HFFc6 (cell line): ENCODE measurements at places on chromosomes 12 and 14. TPM values are rescaled to one million over a fixed set of nuclear protein-coding genes. Genes with fewer than 3 reads are reported as not detected.

- no peak for DNase-seq
- no peaks in the 10 kb centered on the region for H3K36me3 ChIP-seq
- no peak overlapping the region for H3K27ac ChIP-seq
- peaks cover 39% of the 10 kb centered on the region for H3K4me1 ChIP-seq
- no peaks in the 10 kb centered on the region; the same call in 1 of the 2 replicates for H3K27me3 ChIP-seq
- no peak overlapping the region for H3K4me3 ChIP-seq
These were observed 73.1 kb downstream of the DAD1 start for GRCh38 chr14:22515929-22516328.

GRCh38 chr12:93653079-93653478 lies 24.1 kb upstream of the CRADD start:
- no peaks in the 10 kb centered on the region for H3K4me1 ChIP-seq
- no peak overlapping the region for H3K27ac ChIP-seq
- no peak for DNase-seq
- no peaks in the 10 kb centered on the region for H3K36me3 ChIP-seq
- H3K27me3 ChIP-seq = no peaks in the 10 kb centered on the region

DNA sequence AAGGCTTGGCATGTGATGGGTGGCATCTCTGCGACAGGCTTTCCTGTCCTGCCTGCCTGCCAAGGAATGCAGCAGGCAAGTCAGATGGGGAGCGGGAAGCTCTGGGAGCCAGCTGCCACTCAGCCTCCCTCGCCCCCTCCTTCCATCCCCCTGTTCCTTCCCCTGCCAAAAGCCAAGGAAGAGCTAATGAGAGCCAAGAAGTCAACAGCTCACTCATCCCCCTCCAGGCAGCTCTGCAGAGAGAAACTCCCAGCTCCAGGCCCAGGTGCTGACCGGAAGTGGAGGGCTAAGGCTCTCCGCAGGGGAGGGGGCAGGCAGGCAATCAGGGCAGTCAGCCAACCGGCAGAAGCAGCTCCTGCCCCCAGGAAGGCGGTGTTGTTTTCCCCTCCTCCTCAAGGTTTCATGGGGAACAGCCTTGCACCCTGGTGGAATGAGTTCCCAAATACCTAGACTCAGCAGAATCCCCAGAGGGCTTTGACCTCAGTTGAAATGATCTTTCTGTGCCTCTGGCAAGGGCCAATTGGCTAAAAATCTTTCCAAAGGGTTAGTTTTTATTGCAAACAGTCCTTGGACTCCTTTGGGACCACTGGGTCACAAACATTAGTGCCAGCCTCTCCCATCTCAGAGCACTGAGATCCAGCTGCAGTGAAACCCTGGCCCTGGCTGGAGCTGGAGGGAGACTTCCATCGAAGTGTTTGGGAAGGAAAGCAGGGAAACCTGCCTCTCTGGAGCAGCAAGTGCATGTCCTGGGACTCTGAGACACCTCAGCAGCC lies 349.1 kb downstream of the DPF3 start:
- H3K4me1 ChIP-seq = peaks cover 16% of the 10 kb centered on the region
- H3K27me3 ChIP-seq = peaks cover 2% of the 10 kb centered on the region
- H3K4me3 ChIP-seq = no peak overlapping the region
- H3K36me3 ChIP-seq = no peaks in the 10 kb centered on the region

- no peak overlapping the region for H3K4me3 ChIP-seq
- no peaks in the 10 kb centered on the region; the same call in 1 of the 2 replicates for H3K36me3 ChIP-seq
These were observed 175.5 kb downstream of the TMTC2 start for GRCh38 chr12:82862069-82862841.

DNA sequence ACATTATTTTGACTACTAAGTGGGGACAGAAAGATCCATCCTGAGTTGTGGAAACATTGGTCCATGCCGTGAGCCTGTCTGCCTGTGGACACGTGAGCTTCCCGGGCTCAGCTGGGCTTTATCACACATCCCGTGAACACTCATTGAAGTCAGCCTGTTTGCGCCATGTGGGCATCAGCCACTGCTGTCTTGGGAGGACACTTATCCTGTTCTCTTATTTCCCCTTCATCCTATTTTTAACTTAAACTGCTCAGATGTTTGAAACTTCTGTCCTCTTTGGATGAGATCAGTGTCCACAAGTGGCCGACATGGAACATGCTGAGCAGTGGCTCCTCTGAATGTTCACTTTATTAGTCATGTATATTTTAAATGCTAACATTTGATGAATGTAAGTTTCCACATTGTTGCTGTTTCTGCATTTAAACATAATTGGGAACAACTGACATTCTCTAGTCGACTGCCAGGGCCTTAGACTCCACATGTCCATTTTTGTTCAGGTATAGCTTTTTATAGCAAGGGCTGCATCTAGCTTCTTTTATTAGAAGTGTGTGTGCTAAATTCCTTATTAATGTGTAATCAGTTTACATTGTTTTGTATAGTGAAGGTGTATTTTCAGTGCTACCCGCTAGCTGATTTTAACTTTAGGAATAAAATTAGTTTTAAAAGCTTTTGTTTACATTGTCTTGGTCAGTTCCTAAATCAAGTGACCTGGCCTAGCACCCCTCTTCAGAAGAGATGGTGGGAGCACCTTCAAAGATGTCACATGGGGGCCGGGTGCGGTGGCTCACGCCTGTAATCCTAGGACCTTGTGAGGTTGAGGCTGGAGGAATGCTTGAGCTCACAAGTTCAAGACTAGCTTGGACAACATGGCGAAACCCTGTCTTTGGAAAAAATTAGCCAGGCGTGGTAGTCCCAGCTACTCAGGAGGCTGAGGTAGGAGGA lies 24.0 kb downstream of the RNF34 start:
- H3K36me3 ChIP-seq = peaks cover 49% of the 10 kb centered on the region
- H3K27ac ChIP-seq = peak overlapping the region; percentile 22
- peaks cover 10% of the 10 kb centered on the region for H3K4me1 ChIP-seq

DNA sequence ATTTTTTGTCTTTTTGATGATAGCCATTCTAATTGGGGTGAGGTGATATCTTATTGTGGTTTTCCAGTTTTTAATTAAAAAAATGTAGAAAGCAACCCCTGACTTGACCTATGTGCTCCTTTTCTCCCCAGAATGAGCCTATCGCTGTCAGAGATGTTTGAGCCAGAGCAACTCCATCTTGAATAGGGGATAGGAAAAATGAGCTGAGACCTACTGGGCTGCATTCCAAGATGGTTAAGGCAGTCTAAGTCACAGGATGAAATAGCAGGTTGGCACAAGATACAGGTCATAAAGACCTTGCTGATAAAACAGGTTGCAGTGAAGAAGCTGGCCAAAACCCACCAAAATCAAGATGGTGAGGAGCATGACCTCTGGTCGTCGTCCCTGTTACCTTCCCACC lies 13.8 kb downstream of the ERP27 start:
- no peak for DNase-seq
- peaks cover 8% of the 10 kb centered on the region for H3K27me3 ChIP-seq
- no peaks in the 10 kb centered on the region for H3K4me1 ChIP-seq
- H3K27ac ChIP-seq = no peak overlapping the region

- no peaks in the 10 kb centered on the region for H3K4me1 ChIP-seq
- H3K27ac ChIP-seq = no peak overlapping the region
- H3K4me3 ChIP-seq = no peak overlapping the region
- no peak for DNase-seq
These were observed 348.1 kb upstream of the RPL10L start for GRCh38 chr14:46999661-47000060.

GRCh38 chr12:126537961-126538530 lies 1472.8 kb downstream of the AACS start:
- no peaks in the 10 kb centered on the region for H3K4me1 ChIP-seq
- H3K27ac ChIP-seq = no peak overlapping the region
- H3K36me3 ChIP-seq = no peaks in the 10 kb centered on the region
- H3K27me3 ChIP-seq = no peaks in the 10 kb centered on the region
- no peak overlapping the region for H3K4me3 ChIP-seq
- no peak for DNase-seq

DNA sequence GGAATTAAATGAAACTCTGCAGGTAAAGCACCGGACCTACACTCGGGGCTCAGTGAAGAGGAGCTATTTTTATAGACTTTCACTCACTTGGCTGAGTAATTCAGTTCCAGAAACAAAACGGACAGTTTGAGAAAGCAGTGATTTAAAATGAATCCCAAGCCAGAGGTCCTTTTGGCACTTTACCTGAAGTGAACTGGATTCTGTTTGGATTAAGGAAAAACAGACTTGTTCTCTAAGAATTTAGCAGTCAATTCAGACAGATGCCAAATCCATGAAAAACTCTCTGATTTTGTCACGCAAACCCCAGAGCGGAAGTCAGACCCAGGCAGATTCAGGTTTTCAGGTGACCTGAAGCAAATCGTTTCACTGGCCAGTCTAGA lies 4.9 kb upstream of the VASH1 start:
- peaks cover 5% of the 10 kb centered on the region; the same call in 1 of the 2 replicates for H3K4me1 ChIP-seq
- H3K27me3 ChIP-seq = peaks cover 21% of the 10 kb centered on the region
- H3K27ac ChIP-seq = no peak overlapping the region
- H3K4me3 ChIP-seq = no peak overlapping the region

- H3K4me1 ChIP-seq = peaks cover 8% of the 10 kb centered on the region; the same call in 1 of the 2 replicates
- no peaks in the 10 kb centered on the region for H3K36me3 ChIP-seq
- H3K4me3 ChIP-seq = no peak overlapping the region
- no peak for DNase-seq
- H3K27me3 ChIP-seq = peaks cover 1% of the 10 kb centered on the region; the same call in 1 of the 2 replicates
These were observed 31.2 kb upstream of the ADGRD1 start for GRCh38 chr12:130922511-130922953.

- H3K36me3 ChIP-seq = no peaks in the 10 kb centered on the region
- peaks cover 23% of the 10 kb centered on the region for H3K4me1 ChIP-seq
- H3K27ac ChIP-seq = peak overlapping the region; percentile 59
- no peaks in the 10 kb centered on the region for H3K27me3 ChIP-seq
- peak overlapping the region; percentile 82 for H3K4me3 ChIP-seq
These were observed 62.7 kb downstream of the GALNT4 start for GRCh38 chr12:89461649-89462612.

- peak overlapping the region; percentile 84 for H3K4me3 ChIP-seq
- H3K36me3 ChIP-seq = no peaks in the 10 kb centered on the region
- H3K27ac ChIP-seq = peak overlapping the region; percentile 94
These were observed 14.9 kb upstream of the IFT81 start for GRCh38 chr12:110109037-110109836.

GRCh38 chr14:21326972-21327371 lies 47.1 kb downstream of the RPGRIP1 start:
- H3K27me3 ChIP-seq = peaks cover 36% of the 10 kb centered on the region
- H3K36me3 ChIP-seq = no peaks in the 10 kb centered on the region
- DNase-seq = no peak
- no peaks in the 10 kb centered on the region for H3K4me1 ChIP-seq
- no peak overlapping the region for H3K4me3 ChIP-seq

GRCh38 chr14:59200195-59200594 lies 11.7 kb downstream of the DAAM1 start:
- no peak overlapping the region for H3K27ac ChIP-seq
- no peak overlapping the region for H3K4me3 ChIP-seq
- H3K36me3 ChIP-seq = peaks cover 4% of the 10 kb centered on the region; the same call in 1 of the 2 replicates
- H3K4me1 ChIP-seq = 0 out of 2 replicates have a peak, but pooled peaks cover 5% of the 10 kb centered on the region
- H3K27me3 ChIP-seq = no peaks in the 10 kb centered on the region; the same call in 1 of the 2 replicates

GRCh38 chr12:91311081-91311480 lies 128.5 kb upstream of the DCN start:
- 0 out of 2 replicates have a peak, but pooled peaks cover 2% of the 10 kb centered on the region for H3K27me3 ChIP-seq
- no peak overlapping the region for H3K4me3 ChIP-seq
- DNase-seq = no peak
- peaks cover 2% of the 10 kb centered on the region for H3K4me1 ChIP-seq
- H3K27ac ChIP-seq = no peak overlapping the region

- H3K4me1 ChIP-seq = peaks cover 61% of the 10 kb centered on the region
- peaks cover 16% of the 10 kb centered on the region for H3K36me3 ChIP-seq
- H3K27me3 ChIP-seq = no peaks in the 10 kb centered on the region; the same call in 1 of the 2 replicates
- no peak overlapping the region for H3K4me3 ChIP-seq
- DNase-seq = no peak
These were observed 25.2 kb downstream of the LTBP2 start for GRCh38 chr14:74586681-74587362.

GRCh38 chr12:6607751-6608591 lies 792 bp upstream of the CHD4 start:
- peak; percentile 29 for DNase-seq
- no peaks in the 10 kb centered on the region; the same call in 1 of the 2 replicates for H3K27me3 ChIP-seq
- peaks cover 41% of the 10 kb centered on the region for H3K4me1 ChIP-seq

- peak; percentile 25 for DNase-seq
- H3K4me3 ChIP-seq = no peak overlapping the region
- H3K4me1 ChIP-seq = peaks cover 32% of the 10 kb centered on the region
These were observed 32.2 kb downstream of the SUSD6 start for GRCh38 chr14:69643430-69644200.

DNA sequence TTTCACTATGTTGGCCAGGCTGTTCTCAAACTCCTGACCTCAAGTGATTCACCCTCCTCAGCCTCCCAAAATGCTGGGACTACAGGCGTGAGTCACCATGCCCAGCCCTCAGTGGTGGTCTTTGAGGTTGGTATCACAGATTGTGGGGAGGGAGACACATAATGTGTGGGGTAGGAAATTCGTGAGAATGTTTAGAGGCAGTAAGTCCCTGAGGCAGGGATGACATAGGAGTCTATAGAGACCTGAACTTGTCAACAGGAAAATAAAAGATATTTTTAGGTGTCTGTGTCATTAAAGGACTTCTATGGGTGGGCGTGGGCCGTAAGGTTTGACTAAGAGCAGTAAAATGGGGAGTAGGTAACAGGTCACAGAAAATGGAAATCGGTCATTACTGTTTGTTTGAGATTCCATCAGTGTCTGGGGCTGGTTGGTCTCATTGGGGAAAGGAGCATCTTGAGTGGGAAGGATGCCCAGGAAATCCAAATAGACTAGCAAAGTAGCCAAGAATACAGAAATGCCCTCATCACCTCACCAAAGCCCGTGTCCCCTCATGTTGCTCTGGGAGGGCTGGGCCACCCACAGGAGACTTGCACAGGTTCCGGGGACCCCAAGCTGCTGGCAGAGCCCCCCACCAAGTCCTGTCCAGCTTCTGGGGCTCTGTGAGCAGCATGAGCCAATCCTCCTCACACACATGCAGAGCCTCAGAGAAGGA lies 63.6 kb upstream of the BCL2L14 start:
- peaks cover 48% of the 10 kb centered on the region for H3K4me1 ChIP-seq
- H3K36me3 ChIP-seq = no peaks in the 10 kb centered on the region
- peaks cover 13% of the 10 kb centered on the region for H3K27me3 ChIP-seq
- no peak overlapping the region for H3K4me3 ChIP-seq
- H3K27ac ChIP-seq = no peak overlapping the region

Gene NUP37
- total RNA-seq = 39.4 to 54.7 TPM (median 45.5 TPM) in 3 replicates

Gene C3AR1
- total RNA-seq = 0.28 to 0.45 TPM (median 0.38 TPM) in 3 replicates

Gene C12orf50
- total RNA-seq = not detected in 3 replicates

Gene PGF
- 0.82 to 2.8 TPM (median 0.86 TPM) in 3 replicates for total RNA-seq

Gene CD69
- not detected in 3 replicates for total RNA-seq

Gene KRT79
- total RNA-seq = not detected in 3 replicates

Gene COPZ1
- 195 and 202 TPM in 2 replicates for total RNA-seq

Gene FOXM1
- 37.2 to 89.3 TPM (median 73.9 TPM) in 3 replicates for total RNA-seq

Gene CLEC7A
- not detected in 3 replicates for total RNA-seq

Gene PPM1H
- total RNA-seq = 11.3 to 20.5 TPM (median 11.4 TPM) in 3 replicates

Gene RERG
- not detected in 3 replicates for total RNA-seq

Gene CD163L1
- total RNA-seq = 5.6 to 7.1 TPM (median 6.9 TPM) in 3 replicates

Gene TPH2
- total RNA-seq = not detected in 3 replicates

Gene GARIN6
- total RNA-seq = not detected in 3 replicates
